ENCODE measurements at places on chromosomes 6 and 20.

GRCh38 chr6:170111816-170112582 lies 178.9 kb downstream of the DLL1 start:
- no peak for DNase-seq

DNA sequence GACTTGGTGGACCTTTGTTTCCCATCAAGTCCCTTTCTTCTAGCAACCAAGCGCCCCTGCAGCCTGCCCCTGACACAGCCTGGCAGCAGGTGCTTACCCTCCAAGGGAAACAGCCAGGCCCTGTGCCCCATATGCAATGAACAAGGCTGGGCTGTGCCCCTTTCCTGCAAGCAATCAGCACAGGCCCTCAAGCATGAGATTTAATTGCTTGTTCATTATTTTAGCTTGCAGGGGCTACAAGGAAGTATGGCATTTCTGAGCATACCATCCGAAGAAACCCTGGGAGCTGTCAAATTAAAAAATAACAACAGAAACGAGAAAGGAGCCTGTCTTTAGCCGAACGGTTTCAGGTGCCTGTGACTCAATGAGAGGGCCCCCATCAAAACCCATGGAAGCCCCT lies 522.9 kb upstream of the ARID1B start:
- no peak for DNase-seq

DNA sequence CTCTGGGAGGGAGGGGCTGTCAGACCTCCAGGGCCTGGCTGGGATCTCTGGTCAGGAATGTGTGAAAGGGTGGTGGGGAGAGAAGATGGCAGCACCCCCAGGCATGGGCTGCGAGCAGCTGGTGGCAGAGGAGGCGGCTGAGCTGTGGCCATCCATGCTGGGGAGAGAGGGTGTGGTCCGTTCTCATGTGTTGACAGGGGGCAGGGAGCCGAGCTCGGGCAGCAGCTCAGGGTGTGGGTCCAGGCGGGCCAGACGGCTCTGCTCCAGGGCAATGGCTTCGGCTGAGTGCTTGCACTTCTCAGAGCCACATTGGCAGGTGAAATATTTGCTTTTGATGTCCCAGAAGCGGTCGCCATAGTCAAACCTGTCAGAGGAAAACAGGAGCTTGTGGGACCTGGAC lies 1.1 kb upstream of the SLC44A4 start:
- DNase-seq: no peak

DNA sequence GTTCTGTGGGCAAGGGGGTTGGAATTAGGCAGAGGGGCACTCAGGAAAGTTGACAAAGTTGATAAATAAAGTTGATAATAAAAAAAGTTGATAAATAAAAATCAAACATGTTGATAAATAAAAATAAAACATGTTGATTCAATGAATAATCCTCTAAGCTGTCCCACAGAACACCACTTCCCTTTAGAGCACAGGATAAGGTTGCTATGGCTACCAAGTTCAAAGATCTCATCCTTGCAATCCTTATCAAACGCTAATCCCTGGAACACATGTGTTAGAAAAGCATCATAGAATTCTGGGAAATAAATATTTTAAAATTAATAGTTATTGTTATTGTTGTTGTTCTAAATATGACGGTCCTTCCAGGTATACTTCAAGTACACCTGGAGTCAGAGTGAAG lies 33.9 kb downstream of the MBOAT1 start:
- no peak for DNase-seq

DNA sequence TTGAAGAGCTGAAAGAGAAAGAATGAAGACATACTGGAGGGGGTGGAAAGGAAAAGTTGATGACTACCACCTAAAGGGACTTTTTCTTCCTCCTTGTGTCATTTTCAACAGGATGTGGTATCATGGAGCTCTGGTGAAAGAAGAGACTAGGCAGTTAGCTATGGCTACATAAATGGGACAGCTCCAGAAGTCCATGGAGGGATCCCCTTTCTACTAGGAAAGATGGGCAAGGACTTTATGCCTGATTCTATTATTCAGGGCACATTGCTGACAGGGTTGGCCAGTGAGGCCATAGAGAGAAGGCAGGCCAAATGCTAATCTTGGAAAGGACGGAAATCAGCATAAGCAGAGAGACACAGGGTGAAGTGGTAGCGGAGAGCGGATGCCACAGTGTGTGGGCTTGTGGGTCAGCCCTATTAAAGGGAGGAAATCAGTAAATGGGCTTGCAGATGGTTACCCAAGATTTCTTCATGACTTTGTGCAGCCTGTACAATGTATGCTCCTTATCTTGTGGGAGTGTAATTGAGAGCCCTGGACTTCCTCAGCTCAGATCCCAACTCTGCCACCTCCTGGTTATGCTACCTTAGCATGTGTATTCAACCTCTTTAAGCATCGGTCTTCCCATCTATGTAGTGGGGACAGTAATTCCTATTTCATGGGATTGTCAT lies 77.4 kb upstream of the TMEM170B start:
- DNase-seq: no peak

GRCh38 chr6:46376562-46377061 lies 114.6 kb downstream of the RCAN2 start:
- no peak for DNase-seq

DNA sequence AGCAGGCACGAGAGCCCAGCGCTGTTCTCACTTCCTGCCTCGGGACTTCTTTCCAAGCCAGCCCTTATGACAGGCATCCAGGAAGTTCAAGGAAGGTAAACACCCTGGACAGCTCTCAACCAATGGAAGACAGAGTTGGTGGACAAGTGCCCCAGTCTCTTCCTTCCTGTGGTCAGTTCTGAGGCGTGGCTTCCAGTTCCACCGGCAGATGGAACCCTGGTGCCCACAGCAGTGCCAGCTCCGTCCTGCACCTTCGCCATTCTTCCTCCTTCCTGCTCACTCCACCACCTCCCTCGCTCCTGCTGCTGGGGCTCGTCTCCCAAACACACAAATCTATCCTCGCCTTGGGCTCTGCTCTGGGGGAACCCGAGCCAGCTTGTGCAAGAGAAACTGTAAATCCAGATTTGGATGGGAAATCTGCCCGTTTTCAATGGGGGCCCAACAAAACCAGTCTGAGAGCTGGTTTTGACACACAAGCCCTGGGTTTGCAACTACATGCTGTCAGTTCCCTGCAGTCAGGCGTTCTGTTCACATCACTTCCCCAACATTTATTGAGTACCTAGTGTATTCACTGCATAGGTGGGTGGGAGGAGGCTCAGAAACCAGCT lies 162.7 kb downstream of the GRM4 start:
- DNase-seq: no peak

- no peak for DNase-seq
Observed at GRCh38 chr20:2151858-2152281, 50.2 kb downstream of the STK35 start.

- DNase-seq: no peak
Observed at GRCh38 chr20:23232679-23233308, 117.8 kb upstream of the NXT1 start.

DNA sequence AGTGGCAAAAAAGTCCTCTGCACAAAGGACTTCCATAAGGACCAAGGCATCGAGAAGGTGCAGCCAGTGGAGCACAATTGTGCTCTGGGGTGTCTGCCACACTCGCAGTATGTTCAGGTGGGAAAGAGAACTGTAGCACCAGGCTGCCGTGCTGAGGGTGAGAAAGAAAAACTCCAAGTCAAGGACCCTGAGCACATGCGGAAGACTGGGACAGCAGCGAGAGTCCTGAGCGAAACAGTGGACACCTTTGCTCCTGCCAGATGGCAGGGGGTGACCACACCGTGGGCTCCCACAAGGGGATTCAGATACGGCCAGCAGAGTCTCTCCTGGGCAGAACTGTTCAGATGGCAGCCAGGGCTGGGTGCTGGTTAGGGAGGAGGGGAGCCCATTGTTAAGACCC lies 73.6 kb downstream of the POPDC3 start:
- DNase-seq: no peak

DNA sequence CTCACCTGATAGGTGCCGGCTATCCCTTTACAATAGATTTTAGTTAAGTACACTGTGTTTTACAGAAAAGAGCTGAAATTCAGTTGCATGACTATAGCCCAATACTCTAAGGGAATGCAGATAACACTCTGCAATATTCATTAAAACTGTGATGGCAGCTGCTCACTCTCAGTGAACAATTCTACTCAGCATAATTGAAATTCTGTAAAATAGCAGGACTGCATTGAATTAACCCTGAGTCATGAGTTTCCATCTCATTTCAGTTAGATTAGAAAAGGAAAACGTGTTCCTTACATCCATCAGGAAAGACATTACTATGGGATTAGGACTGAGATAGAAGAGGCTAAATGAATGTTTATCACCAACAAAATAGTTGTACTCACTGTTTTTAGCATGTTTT lies 613.3 kb upstream of the JAG1 start:
- DNase-seq: no peak

DNA sequence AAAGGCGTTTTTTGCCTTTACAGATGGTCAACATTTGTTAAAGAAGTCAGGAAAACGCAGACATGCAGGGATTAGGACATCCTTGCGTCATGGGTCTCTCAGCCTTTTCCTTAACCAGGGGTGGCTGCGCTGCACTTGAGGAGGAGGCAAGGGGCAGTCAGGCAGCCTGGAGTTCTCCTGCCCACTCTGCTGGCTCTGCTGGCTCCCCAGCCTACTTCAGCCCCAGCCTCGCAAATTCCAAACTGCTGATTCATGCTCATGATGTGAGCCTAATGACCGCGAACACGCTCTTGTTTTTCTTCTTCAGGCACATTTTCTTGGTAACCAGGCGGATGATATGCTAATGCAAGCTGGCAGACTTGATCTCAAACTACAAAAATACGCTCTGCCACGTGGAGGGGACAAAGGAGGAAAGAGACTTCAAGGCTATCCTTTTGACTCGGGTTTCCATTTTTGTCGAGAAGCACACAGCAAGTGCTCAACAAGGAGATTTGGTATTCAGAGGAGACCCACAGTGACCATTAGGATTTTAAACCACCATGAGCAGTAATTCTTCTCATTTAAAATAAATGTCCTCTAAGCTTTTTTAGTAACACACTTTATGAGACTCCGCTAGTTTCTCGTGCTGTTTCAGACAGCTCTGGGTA lies 290.3 kb upstream of the STXBP5 start:
- DNase-seq: no peak

DNA sequence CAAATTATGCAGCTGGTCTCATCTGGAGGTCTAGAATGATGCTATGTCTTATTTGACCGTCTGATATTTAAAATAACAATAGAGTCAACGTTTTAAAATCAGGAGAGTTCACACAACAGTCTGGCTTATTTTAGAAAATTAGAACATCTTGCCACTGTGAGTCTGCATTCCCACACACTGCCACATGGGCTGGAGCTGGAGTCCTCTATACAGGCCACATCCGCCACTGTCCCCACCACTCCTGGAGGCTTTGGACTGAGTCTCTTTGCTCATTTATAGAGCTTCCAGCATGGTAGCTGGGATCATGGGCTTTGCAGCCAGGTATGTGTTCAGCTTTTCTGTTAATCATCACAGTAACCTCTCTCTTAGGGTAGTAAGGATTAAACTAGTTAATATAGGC lies 68.8 kb upstream of the ZNFX1 start:
- no peak for DNase-seq

DNA sequence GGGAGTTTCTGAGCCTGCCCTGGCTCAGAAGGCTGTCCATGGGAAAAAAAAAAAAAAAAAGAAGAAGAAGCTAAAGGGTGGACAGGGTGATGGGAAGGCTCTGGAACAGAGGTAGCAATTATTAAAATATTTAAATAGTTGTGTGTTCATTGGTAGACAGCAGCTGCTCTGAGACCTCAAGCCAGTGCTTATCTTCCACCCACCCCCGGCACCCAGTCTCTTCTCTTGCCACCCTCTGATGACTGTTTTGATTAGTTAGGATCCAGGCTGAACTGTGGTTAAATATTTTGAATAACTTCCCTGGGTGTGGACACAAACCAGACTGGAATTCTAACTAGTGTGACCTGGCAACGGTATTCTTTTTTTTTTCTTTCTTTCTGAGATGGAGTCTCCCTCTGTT lies 16.9 kb upstream of the SRSF3 start:
- no peak for DNase-seq

- DNase-seq: no peak
Observed at GRCh38 chr6:98839781-98840361, 5.5 kb downstream of the POU3F2 start.

DNA sequence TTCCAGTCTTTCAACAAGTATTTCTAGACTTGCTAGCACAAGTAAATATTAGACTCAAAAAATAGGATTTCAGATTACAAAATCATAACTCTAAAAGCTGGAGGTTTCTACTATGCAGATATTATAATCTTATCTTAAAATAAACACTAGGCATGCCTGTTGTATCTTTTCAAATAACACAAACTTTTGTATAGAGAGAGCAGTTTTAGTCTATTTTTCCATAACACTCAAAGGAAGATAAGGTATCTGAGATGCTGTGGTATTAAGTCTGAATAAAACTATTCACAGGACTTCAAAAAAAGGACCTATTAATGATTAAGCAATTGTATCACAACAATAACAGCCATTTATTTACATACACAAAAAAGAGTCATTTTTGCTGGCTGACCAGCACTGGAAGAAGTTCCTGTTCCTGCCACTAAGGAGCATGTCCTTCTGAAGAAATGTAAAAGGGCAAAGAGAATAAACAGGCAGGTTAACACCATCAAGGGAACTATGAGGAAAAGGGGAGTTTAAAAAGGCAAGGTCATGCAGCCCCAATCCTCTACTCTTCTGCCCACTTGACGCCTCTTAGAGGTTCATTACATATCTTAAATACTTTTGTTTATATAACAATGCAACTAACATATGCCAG lies 39.4 kb downstream of the REPS1 start:
- no peak for DNase-seq

DNA sequence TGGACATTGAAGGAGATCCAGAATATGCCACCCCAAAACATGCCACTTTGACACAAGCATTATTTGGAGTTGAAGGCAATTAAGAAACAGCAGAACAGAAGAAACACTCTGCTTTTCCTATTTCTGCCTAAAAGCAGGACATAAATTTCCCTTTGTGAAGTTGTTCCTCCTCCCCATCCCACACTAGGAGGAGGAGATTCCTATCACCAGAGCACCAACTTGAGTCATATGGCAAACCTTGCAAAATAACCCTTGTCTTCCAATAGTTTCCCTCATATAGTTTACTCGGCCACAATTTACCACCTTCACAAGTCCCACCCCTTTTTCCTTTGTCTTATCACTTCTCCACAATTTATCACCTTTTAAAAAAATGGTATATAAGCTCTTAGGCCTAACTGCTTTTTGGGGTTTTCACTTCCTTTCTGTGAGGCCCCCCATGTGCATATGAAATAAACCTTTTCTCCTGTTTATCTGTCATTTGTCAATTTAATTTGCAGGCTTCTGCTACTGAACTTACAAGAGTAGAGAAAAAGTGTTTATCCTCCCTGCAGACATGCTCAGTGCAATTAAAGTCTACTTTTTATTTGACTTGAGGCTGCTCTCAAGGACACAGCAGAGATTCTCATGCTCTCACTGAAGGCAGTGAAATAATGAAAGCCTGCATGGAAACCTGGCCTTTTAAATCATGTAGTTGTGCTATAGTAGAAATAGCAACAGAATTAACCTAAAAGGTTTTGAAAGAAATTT lies 2.8 kb upstream of the RAB23 start:
- DNase-seq: no peak

- DNase-seq: no peak
Observed at GRCh38 chr6:135600931-135601330, 103.4 kb upstream of the AHI1 start.
